ENCODE measurements at places on chromosomes 5 and 9.

DNA sequence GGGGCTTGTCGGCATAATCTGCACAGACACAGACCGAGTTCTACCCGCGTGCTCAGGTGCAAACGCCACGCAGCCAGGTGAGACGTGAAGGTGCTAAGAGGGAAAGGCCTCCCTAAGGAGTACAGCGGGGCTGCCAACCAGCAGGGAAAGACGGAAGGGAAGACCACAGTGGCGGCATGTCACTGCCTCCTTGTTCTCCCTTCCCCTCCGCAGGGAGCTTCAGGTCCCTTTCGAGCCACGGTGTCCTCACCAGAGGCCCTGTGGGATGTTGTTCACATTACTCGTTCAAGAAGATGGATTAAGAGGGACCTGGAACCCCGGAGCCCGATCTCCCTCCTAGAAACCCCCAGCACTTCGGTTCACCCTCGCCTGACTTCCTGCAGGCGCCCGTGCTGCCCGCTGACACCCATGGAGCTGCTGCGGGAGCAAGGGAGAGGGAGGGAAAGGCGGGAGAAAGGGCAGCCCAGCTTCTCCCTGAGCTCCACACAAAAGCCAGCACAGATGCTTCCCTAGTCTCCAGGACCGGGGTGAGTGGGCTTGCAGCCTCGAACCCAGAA, 686 bp downstream of the BRD9 start:
- DNase-seq = no peak

DNA sequence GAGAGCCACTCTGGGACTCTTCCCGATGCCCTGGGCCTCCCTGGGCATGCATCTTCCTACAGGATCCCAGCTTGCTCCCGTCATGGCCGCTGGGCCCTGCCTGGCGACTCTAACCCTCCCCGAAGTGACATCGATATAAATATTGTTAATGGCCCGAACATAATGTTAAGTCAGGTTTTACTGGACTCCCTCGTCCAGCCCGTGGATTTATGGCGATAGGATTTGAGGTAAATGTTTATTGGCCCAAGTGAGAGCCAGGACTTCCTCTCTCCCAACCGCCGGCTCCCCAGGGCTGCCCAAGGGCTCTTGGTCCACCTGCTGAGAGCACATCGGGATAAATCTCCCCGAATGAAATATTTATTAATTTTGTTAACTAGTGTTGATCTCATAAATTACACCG, 246.3 kb downstream of the PBX3 start:
- no peak for DNase-seq

- DNase-seq = no peak
Measured at GRCh38 chr9:88873635-88874034, 117.6 kb upstream of the S1PR3 start.

DNA sequence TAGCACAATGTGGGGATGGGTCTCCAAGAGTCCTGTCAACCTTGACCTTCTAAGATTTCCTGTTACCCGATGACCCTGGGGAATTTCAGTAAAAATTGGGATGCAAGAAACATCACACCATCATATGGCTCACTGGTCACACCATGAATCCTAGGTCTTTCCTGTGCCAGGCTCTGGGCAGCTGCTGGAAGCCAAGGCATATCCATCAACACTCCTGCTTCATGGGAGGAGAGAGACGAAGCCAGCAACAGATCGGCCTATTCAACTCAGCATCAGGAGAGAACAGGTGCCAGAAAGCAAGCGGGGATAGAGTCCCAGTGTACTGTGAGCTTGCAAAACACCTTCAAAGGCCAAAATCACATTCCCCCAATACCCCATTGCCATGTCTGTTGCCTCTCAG, 6.5 kb upstream of the NEK6 start:
- DNase-seq = no peak

GRCh38 chr5:167442922-167443321, 848.5 kb upstream of the WWC1 start:
- no peak for DNase-seq

GRCh38 chr5:52727576-52727975, 60.1 kb upstream of the ITGA1 start:
- DNase-seq = no peak

- DNase-seq = no peak
Measured at GRCh38 chr5:91925249-91925648, 542.1 kb upstream of the ARRDC3 start.

DNA sequence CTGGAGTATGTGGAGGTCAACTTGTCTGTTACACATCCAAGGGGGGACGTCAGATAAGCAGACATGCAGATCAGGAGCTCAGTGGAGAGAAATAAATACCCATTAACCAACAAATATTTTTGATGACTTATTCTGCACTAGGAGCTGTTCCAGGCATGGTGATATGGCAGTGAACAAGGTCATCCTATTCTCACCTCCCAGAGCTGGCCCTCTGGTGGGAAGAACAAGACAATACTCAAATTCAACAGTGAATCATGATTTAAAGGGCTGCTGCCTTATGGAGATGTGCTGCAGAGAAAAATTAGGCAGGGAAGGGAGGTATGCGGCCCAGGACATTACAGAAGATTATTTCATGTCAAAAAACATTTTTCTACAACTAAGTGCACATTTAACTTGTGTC, 36.5 kb downstream of the SYK start:
- DNase-seq = no peak

GRCh38 chr5:95989283-95990048, 27.8 kb upstream of the ELL2 start:
- DNase-seq = no peak

- no peak for DNase-seq
Measured at GRCh38 chr9:135659252-135659651, 3.9 kb upstream of the LCN9 start.

GRCh38 chr5:124477577-124477976, 268.9 kb downstream of the ZNF608 start:
- DNase-seq = no peak

DNA sequence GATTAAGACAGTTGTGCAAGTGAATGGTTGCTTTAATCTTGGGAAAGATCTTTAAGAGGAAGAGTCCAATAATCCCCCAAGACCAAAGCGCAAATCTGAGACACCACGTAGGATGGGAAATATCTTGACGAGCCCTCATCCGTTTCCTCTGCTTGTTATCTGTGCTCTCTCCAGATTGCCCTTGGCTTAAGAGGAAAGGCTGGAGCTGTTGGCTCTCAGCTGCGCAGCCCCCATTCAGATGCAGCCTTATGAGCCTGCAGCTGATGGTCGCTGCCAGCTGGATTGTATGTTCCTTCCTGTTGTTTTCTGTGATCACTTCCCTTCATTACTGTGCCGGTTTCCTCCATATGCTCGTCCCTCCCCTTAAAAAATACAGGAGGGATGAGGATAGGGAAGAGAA, 47.7 kb downstream of the PWWP2A start:
- no peak for DNase-seq

DNA sequence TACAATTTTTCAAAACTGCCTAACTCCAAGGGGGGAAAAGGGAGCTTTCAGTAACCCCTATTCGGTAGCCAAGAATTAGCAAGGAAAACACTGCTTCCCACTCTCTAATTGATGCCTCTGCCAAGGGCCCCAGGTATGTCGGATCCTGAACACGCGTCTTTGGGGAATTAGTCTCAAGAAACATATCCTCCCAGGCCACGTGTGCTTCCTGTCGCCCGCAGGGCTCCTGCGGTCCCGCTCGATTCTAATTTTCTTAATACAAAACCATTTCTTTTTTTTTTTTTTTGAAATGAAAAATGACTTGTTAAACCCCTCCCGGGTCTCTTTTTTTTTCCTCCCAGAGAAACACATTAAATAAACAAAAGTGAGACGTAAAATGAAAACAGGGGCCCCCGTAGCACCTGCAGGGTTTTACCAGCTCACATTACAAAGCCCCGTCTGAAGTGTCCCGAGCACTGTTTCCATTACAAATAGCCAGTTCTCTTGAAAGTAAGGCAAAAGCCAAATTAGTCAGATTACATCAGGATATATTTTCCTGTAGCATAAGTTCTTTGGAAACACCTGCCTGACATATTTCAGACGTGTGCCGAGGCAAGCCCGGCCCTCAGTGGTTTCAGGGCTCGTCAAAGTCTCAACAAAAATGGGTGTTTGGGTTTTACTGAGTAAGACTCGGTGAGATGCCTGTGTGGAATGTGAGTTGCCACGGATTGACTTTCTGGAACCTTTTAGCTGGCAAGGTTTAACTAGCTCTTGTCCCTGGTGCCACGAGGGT, 21.5 kb downstream of the SMIM23 start:
- no peak for DNase-seq

- DNase-seq = no peak
Measured at GRCh38 chr5:36777105-36777757, 99.3 kb upstream of the NIPBL start.

DNA sequence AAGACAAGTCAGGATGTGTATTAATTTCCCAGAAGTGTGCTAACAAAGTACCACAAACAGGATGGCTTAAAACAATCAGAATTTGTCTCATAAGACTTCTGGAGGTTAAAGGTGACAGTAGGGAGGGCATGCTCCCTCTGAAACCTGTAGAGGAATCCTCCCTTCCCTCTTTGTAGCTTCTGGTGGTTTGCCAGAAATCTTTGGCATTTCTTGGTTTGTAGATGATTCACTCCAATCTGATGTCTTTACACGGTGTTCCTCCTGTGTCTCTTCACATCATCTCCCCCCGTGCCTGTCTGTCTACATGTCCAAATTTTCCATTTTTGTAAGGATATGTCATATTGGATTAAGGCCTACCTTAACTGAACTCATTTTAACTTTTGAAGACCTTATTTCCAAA, 471.5 kb downstream of the ZNF608 start:
- DNase-seq = no peak

GRCh38 chr5:170451747-170452365, 52.0 kb upstream of the KCNIP1 start:
- no peak for DNase-seq

- no peak for DNase-seq
Measured at GRCh38 chr9:17630531-17630949, 51.7 kb downstream of the SH3GL2 start.

GRCh38 chr9:133778336-133779013, 40.3 kb upstream of the SARDH start:
- DNase-seq = no peak

DNA sequence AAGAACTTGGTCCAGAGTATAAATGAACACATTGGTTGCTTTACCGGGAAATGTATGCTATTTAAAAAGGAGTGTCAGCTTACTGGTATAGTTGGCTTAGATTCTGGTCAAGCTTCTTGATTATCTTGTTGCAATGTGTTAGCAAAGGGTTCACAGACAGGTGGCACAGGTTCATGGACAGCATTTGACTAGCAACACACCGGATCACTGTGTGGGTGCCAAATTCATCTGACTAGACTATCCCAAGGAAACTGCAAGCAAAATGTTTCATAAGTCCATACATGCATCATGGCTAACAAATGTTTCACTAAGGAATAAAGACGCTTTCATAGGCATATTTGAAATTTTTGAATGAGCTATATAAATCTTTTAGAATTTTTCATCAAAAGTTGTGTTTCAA, 274.1 kb downstream of the PLK2 start:
- no peak for DNase-seq

DNA sequence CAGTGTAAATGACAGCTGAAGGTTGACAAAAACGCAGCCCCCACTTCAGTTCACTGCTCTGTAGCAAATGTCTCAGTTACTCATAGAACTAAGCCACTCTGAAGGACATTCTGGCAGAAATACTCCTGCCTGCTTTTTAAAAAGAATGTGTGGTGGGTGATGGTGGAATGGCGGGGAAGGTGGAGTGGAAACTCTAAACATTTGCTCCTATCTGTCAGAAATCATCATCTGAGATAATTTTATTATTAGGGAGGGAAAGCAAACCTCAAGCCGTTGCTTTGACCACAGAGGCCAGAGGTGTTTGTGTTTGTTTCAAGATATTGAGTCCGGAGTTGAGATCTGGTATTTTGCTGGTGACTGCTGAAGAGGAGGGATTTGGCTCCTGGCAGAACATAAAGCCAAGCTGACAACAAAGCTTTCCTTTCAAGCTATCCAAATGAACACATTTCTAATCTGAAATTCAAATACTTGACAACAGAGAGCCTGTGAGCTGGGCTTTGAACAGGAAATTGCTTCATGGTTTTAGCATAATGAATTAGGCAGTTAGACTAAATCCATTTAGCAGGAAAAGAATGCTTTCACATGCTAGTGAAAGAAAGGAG, 362.7 kb downstream of the CSNK1G3 start:
- DNase-seq = no peak

- DNase-seq = no peak
Measured at GRCh38 chr5:172603251-172603806, 37.7 kb upstream of the NEURL1B start.

DNA sequence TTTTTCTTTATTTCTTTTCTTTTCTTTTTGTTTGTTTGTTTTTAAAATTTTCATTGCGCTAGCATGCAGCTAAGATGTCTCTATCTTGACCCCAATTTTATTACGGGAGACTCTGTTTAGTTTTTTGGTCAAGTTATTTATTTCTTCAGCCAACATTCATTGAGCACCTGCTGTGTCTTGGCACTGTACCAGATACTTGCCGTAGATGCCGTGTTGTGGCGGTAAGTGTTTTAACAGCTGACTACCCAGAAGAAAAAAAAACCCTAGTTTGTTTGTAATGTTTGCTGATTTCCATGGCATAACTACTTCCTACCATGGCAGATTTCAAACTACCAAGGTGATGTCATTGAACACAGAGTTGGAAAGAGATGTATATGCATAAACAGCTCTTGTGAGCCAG, 65.0 kb downstream of the UGCG start:
- no peak for DNase-seq

DNA sequence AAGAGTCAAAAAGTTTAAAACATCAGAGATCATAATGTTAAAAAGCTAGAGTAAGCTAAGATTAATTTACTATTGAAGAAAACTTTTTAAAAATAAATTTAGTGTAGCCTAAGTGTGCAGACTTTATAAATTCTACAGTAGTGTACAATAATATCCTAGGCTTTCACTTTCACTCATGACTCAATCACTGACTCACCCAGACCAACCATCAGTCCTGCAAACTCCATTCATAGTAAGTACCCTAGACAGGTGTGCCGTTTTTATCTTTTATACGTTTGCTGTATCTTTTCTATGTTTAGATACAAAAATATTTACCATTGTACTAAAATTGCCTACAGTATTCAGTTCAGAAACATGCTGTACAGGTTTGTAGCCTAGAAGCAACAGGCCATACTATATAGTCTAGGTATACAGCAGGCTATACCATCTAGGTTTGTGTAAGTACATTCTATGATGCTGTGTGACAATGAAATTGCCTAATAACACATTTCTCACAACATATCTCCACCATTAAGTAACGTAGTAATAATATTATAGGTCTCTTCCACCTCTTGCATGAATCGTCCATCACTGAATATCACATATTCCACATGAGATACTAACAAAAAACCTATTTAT, 59.2 kb downstream of the MEGF9 start:
- no peak for DNase-seq

DNA sequence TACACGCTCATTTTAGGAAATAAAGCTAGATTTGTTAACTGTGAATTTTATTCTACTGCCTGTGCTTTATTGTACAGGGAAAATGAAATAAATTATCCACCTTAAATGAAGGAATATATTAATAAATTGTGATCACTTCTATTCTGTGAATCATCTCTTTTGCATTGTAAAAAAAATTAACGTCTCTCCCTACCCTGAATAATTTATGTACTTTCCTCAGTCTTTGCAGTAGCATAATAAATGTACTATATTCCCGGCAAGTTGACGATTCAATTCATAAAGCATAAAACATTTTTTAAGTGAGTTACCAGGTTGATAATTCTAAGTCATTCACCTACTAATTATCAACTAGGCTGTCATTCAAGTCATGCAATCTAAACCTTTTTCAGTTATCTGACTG, 1425.3 kb upstream of the CDH9 start:
- DNase-seq = no peak
